ENCODE measurements at places on chromosomes 11 and 22.

GRCh38 chr11:123195188-123196059 lies at the start of gene CLMP:
TSS of gene CLMP (minus strand) at chr11:123195248. CDS start at chr11:123194940, 308 bp downstream.
- no peak for DNase-seq

DNA sequence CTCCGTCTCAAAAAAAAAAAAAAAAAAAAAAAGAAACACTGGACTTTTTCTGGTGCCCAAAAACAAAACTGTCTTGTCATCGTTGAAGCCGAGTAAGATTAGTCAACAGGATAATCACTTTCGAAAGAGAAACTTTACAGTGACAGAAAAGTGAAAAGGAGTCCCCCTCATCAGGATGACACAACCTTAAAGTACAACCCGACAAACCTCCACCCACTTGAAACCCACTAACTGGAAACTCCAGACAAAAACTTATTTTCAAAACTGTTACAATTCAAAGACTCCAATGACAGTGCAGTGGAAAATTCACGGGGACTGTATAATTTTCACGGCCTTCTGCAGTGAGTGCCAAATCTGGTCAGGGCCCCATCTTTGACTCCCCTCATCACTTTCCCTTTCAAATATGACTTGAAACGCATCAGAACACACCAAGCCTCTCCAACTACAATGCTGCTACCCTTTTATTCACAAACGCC lies 1.3 kb downstream of the DENND5A start:
- DNase-seq = peak; percentile 35

GRCh38 chr11:64998690-64999431 lies 2.1 kb upstream of the BATF2 start:
- DNase-seq = no peak

- DNase-seq = no peak
These were observed 42.6 kb upstream of the APOA1 start for GRCh38 chr11:116879800-116880625.

GRCh38 chr11:119615003-119615881 lies 113.8 kb downstream of the NECTIN1 start:
- no peak for DNase-seq

DNA sequence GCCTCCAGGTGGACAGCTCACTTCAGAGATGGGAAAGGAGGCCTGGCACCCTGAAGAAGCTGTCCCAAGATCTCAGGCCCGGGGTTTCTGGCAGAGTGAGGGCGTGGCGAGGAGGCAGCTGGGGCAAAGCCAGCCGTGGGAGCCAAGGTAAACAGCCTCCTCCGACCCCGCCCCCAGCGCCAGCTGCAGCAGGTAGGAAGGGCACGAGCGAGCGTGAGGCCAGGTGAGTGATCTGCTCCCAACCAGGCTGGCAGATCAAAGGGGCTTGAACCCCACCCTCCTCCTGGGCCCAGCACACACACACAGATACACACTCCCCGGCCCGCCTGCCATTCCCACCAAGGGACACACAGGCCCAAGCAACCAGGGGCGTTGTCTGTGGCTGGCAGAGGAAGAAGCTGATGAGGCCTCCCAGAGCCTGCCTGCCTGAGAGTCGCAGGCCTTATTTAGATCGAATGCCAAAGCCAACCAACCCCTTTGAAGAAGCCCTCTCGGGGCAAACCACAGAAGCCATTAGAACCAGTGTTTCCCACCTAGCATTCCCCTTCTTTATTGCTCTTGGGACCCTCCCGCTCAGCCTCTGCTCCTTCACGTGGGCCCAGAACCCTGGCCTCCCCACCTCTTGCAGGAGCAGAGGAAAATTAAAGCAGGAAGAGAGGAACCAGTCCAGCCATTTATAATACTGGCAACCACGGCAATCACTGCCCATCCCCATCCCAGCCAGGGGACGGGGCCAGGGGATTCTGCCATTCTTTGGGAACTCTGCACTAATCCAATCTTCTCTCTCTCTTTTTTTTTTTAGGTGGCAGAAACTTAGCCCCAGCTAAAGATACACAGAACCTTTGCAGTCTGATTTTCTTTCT lies 5.0 kb downstream of the PDGFB start:
- no peak for DNase-seq

DNA sequence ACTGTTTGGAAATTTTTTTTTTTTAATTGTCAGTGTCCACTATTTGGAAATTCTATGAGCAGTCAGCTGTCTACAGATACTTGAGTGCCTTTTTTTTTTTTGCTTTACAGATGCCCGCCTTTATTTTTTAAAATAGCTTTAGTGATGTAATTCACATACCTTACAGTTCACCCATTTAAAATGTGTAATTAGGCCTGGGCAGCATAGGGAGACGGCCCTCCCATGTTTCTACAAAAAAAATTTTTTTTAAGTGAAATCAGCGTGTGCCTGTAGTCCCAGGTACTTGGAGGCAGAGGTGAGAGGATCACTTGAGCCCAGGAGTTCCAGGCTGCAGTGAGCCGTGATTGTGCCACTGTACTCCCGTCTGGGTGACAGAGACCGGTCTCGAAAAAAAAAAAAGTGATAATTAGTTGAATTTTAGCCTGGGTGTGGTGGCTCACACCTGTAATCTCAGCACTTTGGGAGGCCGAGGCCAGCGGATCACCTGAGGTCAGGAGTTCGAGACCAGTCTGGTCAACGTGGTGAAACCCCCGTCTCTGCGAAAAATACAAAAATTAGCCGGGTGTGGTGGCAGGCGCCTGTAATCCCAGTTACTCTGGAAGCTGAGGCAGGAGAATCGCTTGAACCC lies 1.5 kb downstream of the ZNF143 start:
- no peak for DNase-seq

DNA sequence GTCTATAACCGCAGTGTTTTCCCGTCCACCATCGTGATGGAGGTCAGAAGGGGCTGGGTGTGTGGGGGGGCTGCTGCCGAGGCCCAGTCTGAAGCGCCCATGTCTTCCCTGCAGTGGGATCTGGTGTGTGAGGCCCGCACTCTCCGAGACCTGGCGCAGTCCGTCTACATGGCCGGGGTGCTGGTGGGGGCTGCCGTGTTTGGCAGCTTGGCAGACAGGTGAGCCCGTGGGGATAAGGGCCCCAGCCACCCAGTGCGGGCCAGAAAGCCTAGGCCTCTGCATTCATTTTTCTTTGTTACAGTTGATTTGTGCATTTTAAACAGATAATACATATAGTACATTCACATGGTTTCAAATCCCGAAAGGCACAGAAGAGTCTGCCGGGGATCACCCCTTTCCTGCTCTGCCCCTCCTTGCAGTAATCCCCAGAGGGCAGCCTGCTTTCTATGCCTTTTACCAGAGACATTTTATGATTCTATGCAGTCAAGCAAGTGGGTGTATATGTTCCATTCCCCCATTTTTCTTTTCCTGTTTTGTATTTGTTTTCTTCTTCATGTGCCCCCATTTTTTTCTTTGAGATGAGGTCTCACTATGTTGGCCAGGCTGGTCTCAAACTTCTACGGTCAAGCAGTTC lies 32.6 kb downstream of the CAPN1 start:
- no peak for DNase-seq

DNA sequence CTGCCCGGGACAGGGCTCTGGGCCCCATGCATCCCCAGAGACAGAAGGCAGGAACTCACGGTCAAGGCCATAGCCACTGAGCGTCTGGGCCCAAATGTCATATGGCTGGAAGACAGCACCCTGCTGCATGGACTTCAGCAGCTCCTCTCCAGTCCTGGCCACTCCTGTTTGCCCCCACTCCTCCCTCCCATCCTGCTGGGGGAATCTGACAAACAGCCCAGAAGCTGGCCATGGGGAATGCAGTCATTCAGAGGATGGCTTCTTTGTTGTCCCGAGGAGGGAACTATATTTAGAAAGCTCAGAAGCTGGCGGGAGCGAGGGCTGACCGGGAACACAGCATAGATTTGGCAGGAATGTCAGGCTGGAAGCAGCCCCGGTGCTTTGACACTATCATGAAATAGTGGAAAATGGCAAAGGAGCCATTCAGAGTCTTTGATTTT lies 35.0 kb downstream of the DKK3 start:
- DNase-seq = no peak

GRCh38 chr11:36265793-36266628 lies 23.2 kb downstream of the COMMD9 start:
- DNase-seq = peak; percentile 35

DNA sequence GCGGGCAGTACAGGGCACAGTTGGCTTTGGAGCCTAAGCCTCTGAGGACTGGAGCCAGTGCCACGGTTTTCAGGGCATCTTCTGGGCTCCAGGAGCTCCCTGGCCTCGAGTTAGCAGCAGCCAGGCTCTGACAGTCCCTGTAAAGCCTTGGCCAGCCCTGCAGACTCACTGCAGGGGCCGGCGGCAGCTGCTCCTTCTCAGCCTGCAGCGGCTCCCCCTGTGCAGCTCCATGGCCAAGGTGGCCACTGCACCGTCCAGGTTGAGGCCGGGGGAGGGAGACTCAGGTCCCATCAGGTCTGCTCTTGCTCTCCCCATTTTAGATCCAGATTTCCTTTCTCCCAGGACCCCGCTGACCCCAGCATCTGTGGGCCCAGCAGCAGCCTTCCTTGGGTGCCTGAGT lies 1461.1 kb downstream of the BRD1 start:
- DNase-seq = no peak

- no peak for DNase-seq
These were observed 74.0 kb downstream of the ADAMTS15 start for GRCh38 chr11:130522284-130522961.

DNA sequence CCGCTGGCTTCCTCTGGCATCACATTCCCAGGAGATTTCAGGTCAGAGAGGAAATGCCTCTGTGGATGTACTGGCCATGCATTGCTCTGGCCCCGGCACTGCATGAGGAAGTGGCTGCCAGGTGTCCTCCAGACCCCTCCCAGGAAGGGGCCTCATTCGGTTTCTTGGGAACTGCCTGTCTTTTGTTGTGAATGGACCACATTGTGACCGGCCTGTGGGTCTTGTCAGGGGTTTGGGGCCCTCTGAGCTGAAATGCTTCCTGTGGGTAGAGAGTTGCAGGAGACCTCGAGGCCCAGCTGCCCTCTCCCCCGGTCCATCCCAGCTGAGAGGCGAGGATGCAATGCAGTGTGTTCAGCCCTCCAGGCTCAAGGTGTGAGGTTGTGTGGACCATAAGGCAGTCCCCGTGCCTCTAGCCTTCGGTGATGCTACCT lies 18.8 kb upstream of the ST3GAL4 start:
- no peak for DNase-seq

GRCh38 chr22:23063539-23064380 lies 6.6 kb upstream of the GNAZ start:
- DNase-seq = no peak

DNA sequence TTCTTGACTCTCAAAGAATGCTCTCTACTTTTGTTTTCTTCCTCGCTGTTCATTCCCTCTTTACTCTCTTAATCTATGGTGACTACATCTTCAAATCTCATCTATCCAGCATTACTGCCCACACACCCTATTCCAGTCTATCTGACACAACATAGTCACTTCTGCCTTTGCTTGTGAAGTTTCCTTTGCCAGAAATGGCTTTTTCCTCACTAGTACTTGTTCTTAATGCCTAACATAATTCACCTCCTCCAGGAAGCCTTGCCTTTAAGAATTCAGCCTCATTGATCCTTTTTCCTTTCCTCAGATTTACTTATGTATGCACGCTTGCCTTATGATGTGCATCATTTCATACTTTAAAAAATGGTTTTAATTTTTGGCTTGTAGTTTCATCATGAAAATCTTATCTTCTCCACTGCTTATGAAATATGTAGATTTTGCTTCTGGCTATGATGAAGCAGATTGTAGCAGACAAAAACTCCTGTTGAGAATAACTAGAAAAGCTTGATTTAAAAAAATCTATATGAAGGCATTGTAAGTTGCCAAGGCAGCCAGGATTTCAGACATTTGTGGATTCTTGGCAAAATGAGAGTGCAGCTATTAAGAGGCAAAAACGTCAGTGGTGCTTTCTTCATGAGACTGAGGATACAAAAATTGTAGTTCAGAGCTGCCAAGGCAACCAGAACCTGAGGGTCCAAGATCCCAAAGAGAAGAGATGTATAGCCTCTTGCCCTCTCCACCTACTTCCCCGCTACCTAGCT lies 31.8 kb downstream of the RNF169 start:
- DNase-seq = no peak

DNA sequence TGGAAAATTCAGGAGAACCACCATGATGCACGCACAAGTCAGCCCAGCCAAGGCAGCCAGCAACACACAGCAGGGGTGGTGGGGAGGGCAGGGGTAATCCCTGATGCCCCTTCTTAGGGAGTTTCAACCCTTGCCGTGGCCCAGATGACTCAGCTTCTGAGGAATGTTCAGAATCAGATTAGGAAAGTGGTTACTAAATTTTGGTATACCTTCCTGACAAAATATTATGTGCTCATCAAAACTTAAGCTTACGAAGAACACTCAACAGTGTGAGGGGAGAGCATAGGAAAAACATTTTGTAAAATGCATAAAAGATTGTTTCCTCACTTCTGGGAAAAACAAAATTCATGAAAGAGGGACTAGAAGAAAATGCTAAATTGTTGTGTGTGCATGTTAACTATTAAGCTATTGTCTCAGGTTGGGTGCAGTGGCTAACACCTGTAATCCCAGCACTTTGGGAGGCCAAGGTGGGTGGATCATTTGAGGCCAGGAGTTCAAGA lies 32.1 kb downstream of the SERPIND1 start:
- DNase-seq = no peak

- no peak for DNase-seq
These were observed 1.3 kb upstream of the PANX2 start for GRCh38 chr22:50169181-50169759.

- peak; percentile 13 for DNase-seq
These were observed 50.7 kb downstream of the TP53I11 start for GRCh38 chr11:44899959-44900358.

DNA sequence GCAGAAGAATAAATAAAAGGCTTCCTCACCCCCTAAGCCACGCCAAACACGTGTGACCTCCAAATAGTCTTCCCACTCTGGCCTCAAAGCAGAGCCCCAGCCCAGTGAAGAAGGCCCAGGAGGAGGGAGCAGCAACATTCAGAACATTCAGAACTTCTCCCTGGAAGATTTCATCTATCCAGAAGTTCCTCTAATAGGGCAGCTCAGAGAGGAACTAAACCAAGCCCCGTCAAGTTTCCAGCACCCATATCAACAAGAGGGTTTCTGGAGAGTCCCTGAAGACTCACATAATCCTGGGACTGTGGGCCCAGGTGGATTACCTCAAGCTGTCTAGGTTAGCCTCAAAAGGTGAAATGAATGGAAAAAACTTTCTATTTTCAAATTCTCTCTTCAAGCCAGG lies 39.4 kb downstream of the PC start:
- no peak for DNase-seq

DNA sequence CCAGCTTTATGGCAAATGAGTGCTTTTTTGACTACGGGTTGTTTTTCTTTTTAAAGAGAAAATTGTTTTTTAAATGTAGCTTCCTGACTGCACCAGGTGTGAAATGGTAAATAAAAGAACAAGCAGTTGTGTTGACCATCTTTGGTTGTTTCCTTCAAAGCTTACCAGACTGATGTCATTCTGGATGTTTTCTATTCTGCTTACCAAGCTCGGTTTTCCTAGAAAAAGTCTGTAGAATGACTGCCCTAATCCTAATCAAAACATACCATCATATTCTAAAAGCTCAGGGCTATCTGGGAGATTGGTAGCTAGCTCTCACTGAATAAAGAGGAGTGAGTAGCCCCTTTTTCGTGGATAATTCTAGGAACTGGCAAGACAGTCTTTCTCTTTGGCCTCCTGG lies 77.7 kb downstream of the GAB2 start:
- no peak for DNase-seq
